Bronchial epithelial cell (primary cell): ENCODE measurements at places on chromosomes 5 and 9. TPM values are rescaled to one million over a fixed set of nuclear protein-coding genes. Genes with fewer than 3 reads are reported as not detected.

- DNase-seq, result no peak
Observed at GRCh38 chr5:172789687-172790495, 18.9 kb upstream of the DUSP1 start.

DNA sequence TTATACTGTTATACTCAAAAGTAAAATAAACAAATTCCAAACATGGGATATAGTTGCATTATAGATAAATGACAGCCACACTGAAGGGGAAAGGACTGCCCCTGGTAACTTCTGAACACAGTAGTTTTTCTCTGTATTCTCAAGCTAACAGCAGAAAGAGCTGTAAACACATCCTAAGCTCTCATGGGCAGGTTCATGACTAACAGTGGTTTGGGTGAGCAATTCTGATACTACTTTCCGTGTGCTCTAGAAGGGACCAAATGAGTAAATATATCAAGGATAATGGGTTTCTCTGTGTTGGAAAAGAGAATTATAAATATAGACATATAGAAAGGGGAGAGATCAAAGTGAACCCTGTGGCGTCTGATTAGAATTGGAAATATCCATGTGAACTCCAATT is 2.2 kb upstream of the LCN6 start:
- DNase-seq, result peak; percentile 37

DNA sequence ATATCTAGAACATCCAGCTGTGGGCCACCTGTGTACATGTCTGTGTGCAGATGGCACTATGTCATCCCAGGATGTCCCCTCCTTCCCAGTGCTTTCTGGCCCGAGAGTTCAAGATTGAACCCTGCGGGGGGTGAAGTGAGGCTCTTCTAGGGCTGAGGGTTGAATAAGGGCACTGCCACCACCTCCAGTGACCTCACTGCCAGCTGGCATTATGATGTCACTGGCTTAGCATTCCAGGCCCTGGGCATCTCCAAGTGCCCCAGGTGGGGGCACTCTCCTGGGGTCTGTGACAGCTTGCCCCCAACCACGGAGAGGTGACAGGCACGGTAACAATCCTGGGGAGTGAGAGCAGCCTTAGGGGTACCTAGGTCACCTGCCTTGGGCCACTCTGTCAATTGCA is 27.1 kb downstream of the CXXC5 start:
- no peak for DNase-seq

GRCh38 chr5:148020257-148020988 is 43.4 kb upstream of the SPINK5 start:
- DNase-seq, result no peak

GRCh38 chr5:84606784-84607183 is 222.1 kb upstream of the EDIL3 start:
- DNase-seq, result no peak

- DNase-seq, result no peak
Observed at GRCh38 chr5:154791535-154791934, 36.4 kb downstream of the LARP1 start.

DNA sequence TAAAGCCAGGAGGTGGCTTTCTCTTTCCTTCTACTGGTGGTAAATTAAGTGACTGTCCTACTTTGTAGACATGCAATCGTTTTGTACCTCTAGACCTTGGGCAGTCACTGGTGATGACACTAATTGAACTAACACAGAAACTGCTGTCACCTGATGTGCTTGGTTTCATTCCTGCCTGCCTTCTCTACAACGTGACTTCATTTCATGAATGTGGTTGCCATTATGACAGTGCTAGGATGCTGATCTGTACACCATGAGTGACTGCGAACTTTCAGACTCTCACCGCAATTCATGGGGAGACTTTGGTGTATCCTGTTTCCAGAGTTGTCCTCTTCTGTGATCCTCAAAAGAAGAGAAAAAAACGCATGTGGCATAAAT is 47.5 kb downstream of the UBE2QL1 start:
- DNase-seq, result no peak

- peak; percentile 43 for DNase-seq
Observed at GRCh38 chr5:8993031-8993430, 552.8 kb downstream of the SEMA5A start.

DNA sequence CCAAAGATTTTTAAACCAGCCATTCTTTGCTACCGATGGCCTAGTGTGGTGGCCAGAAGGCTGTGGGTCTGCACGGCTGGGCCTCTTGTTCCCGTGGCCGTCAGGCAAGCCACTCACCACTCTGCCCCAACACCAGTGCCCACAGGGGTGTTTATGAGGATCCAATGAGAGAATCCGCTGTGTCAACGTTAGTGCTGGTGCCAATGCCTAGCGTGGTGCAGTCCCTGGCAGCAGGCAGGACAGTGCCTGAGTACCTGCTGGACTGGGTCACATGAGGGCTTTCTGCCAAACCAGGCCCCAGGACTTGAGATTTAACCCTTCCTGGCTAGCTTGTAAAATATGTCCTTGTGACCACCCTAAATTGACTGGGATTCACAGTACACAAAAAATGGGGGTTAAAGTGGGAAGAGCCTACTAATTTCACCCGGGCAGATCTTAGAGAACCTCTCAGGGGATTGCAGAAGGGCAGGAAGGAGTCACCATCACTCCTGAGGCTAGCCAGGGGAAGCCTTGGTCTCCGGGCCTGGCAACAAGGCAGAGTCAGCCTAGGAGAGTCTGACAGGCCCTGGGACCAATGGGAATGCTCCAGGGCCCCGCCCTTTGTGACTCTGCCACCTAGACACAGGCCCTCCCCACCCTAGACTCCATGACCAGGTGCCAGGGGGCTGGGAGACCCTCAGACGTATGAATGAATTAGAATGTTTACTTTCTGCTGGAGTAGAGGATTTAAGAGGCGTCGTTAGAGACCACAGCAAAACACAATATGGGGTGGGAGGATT is 63.2 kb upstream of the FSTL4 start:
- no peak for DNase-seq

DNA sequence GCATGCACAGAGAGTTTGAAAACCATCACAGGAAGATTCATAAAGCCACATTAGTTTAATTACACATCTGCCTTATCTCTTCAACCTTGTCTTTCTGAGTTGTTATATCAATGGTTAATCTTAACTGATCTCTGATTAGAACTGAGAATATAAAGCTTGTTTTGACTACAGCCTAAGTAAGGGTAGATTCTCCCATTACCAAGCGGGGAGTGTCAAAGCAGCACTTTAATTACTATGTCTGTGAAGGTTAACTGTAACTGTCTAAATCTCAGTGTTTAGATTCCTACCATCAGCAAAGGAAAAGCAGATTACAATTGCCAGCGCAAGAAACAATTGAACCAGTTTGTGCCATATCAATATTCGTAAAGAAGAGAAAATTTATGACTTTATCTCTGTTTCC is 348.7 kb downstream of the CDH12 start:
- no peak for DNase-seq

DNA sequence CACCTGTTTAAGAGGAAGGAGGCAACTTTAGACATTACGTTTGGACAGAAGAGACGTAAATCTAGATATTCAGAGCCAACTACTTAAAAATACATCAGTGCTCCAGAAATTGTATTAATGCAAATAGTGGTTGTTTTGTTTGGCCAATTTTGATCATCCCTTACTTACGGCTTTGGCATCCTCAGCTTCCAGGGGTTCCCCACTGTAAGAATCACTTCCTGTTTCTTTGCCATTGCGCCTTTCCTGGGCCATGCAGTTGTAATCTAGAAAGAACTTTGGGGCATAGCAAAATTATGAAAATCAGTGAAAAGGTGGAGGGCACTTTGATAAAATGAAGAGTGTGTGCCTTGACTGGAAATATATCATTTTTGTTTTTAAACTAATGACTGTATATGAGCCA is 537.2 kb upstream of the TLE4 start:
- DNase-seq, result no peak

- no peak for DNase-seq
Observed at GRCh38 chr9:71608825-71609447, 159.4 kb downstream of the CEMIP2 start.

- no peak for DNase-seq
Observed at GRCh38 chr9:117151716-117152115, 263.1 kb downstream of the ASTN2 start.

Gene MEIKIN
- not detected in 2 replicates for total RNA-seq

Gene MZB1
- 0.13 TPM in 1 of 2 replicates, not detected in the other for total RNA-seq

Gene SV2C
- not detected in 2 replicates for total RNA-seq

Gene PAX5
- not detected in 2 replicates for total RNA-seq

Gene CCL19
- total RNA-seq, result not detected in 2 replicates

Gene TAF11L14
- total RNA-seq, result not detected in 2 replicates
